Epithelial cell of alveolus of lung (primary cell): ENCODE measurements at places on chromosomes 5 and 9. TPM values are rescaled to one million over a fixed set of nuclear protein-coding genes. Genes with fewer than 3 reads are reported as not detected.

The PCDHB11 gene
- 0.13 and 1.7 TPM in 2 replicates for total RNA-seq

The ADCY2 gene
- total RNA-seq: under 0.01 and 0.08 TPM in 2 replicates

The FBP2 gene
- total RNA-seq: not detected in 2 replicates

The SARDH gene
- 6.7 and 9.4 TPM in 2 replicates for total RNA-seq

The NR5A1 gene
- not detected in 2 replicates for total RNA-seq

The SH3GL2 gene
- 0.52 TPM in 1 of 2 replicates, not detected in the other for total RNA-seq

The ARL14EPL gene
- total RNA-seq: 0.24 TPM in 1 of 2 replicates, not detected in the other

The P4HA2 gene
- total RNA-seq: 106 and 242 TPM in 2 replicates

The SLC34A1 gene
- total RNA-seq: not detected in 2 replicates

The ZNF462 gene
- total RNA-seq: 9.8 and 16.8 TPM in 2 replicates

The SHISAL2B gene
- total RNA-seq: 4.3 TPM in 1 of 2 replicates, not detected in the other

The B4GALT1 gene
- 80.2 and 111 TPM in 2 replicates for total RNA-seq

The TMEM171 gene
- 0.24 and 13.7 TPM in 2 replicates for total RNA-seq
